ENCODE measurements at places on chromosomes 12 and 14. TPM values are rescaled to one million over a fixed set of nuclear protein-coding genes. Genes with fewer than 3 reads are reported as not detected.

Gene KRT5
- not detected for total RNA-seq

Gene NRL
- total RNA-seq, result 2.2 TPM

Gene NKX2-1
- total RNA-seq, result not detected

Gene VEZT
- total RNA-seq, result 51.5 TPM

Gene GTF2A1
- 50.6 TPM for total RNA-seq

Gene SOS2
- total RNA-seq, result 11.4 TPM

Gene OTOGL
- 0.35 TPM for total RNA-seq

Gene RFLNA
- total RNA-seq, result 20.4 TPM

Gene RHOJ
- total RNA-seq, result not detected

Gene CIT
- total RNA-seq, result 47.8 TPM

- H3K36me3 ChIP-seq, result peaks cover 18% of the 10 kb centered on the region
- H3K4me3 ChIP-seq, result no peak overlapping the region
- H3K27me3 ChIP-seq, result no peaks in the 10 kb centered on the region
- H3K27ac ChIP-seq, result peak overlapping the region; percentile 24
- H3K4me1 ChIP-seq, result no peaks in the 10 kb centered on the region
- no peak for DNase-seq
Measured at GRCh38 chr12:24822121-24822899, 126.6 kb downstream of the BCAT1 start.

- H3K27ac ChIP-seq, result no peak overlapping the region
- peaks cover 14% of the 10 kb centered on the region for H3K4me1 ChIP-seq
- no peaks in the 10 kb centered on the region for H3K36me3 ChIP-seq
- peak; percentile 85 for DNase-seq
- 0 out of 2 replicates have a peak, but pooled peaks cover 3% of the 10 kb centered on the region for H3K27me3 ChIP-seq
Measured at GRCh38 chr12:130775953-130776856, 60.1 kb upstream of the RIMBP2 start.

DNA sequence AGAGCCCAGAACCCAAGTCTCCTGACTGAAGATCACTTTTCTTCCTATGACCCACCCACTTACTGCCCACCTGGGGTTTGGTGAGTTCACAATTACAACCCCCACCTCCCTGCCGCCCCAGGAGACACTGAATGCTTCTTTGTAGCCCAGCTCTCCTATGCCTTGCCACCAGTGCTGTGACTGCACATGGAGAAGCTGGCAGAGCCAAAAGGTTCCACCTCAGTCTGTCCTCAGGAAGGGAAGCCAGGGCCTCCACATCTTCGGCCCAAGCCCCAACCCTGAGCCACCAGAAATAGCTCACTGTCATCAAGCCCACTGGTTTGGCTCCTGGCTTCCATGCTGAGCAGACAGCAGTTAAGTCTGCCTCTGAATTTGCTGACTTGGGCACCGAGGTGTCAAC is 25.6 kb downstream of the OTUB2 start:
- no peaks in the 10 kb centered on the region for H3K4me1 ChIP-seq
- no peaks in the 10 kb centered on the region for H3K27me3 ChIP-seq
- H3K27ac ChIP-seq, result no peak overlapping the region
- no peak overlapping the region for H3K4me3 ChIP-seq
- H3K36me3 ChIP-seq, result peaks cover 20% of the 10 kb centered on the region

GRCh38 chr12:101671833-101672232 is 25.6 kb upstream of the CHPT1 start:
- no peaks in the 10 kb centered on the region for H3K27me3 ChIP-seq
- no peaks in the 10 kb centered on the region for H3K4me1 ChIP-seq
- no peak overlapping the region for H3K27ac ChIP-seq
- H3K4me3 ChIP-seq, result no peak overlapping the region

- peaks cover 12% of the 10 kb centered on the region for H3K4me1 ChIP-seq
- peaks cover 35% of the 10 kb centered on the region for H3K27me3 ChIP-seq
- peak overlapping the region; percentile 82 for H3K4me3 ChIP-seq
- H3K36me3 ChIP-seq, result no peaks in the 10 kb centered on the region
- peak; percentile 23 for DNase-seq
Measured at GRCh38 chr12:122024132-122024785, 2.6 kb downstream of the BCL7A start.

- no peak for DNase-seq
- H3K27ac ChIP-seq, result no peak overlapping the region
- H3K27me3 ChIP-seq, result no peaks in the 10 kb centered on the region
- no peaks in the 10 kb centered on the region for H3K4me1 ChIP-seq
- H3K36me3 ChIP-seq, result no peaks in the 10 kb centered on the region
- no peak overlapping the region for H3K4me3 ChIP-seq
Measured at GRCh38 chr12:111359231-111359913, 9.5 kb downstream of the PHETA1 start.

- H3K4me1 ChIP-seq, result peaks cover 26% of the 10 kb centered on the region
- DNase-seq, result no peak
- no peak overlapping the region for H3K27ac ChIP-seq
- H3K4me3 ChIP-seq, result no peak overlapping the region
- H3K27me3 ChIP-seq, result peaks cover 70% of the 10 kb centered on the region
Measured at GRCh38 chr12:54592316-54592715, 3.9 kb upstream of the PPP1R1A start.

- DNase-seq, result no peak
- H3K36me3 ChIP-seq, result no peaks in the 10 kb centered on the region
- no peaks in the 10 kb centered on the region for H3K27me3 ChIP-seq
- H3K4me1 ChIP-seq, result peaks cover 17% of the 10 kb centered on the region
- no peak overlapping the region for H3K4me3 ChIP-seq
Measured at GRCh38 chr14:77324816-77325745, 4.2 kb downstream of the GSTZ1 start.

DNA sequence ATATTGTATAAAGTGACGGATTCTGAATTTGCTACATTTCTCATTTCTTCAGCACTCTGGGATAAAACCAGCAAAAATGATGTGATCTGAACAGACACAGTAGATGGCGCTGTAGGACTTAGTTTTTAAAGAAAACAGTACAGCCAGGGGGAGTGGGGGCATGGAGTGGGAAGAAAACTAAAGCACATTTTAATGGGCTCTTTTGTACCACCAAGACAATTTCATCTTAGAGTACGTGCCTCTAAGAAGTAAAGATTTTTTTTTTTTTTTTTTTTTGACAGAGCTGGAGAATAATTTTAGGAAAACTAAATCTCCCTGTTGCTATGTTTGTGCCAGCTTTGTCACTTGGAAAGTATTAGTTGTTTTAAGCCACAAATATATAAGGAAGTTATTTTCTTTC is 124.4 kb downstream of the RAD51B start:
- H3K4me3 ChIP-seq, result no peak overlapping the region
- peaks cover 30% of the 10 kb centered on the region for H3K4me1 ChIP-seq
- H3K27ac ChIP-seq, result no peak overlapping the region
- H3K27me3 ChIP-seq, result no peaks in the 10 kb centered on the region
